ENCODE measurements at places on chromosomes 11 and 22.

GRCh38 chr11:127997594-127997993, 589.8 kb downstream of the ETS1 start:
- no peak for DNase-seq

DNA sequence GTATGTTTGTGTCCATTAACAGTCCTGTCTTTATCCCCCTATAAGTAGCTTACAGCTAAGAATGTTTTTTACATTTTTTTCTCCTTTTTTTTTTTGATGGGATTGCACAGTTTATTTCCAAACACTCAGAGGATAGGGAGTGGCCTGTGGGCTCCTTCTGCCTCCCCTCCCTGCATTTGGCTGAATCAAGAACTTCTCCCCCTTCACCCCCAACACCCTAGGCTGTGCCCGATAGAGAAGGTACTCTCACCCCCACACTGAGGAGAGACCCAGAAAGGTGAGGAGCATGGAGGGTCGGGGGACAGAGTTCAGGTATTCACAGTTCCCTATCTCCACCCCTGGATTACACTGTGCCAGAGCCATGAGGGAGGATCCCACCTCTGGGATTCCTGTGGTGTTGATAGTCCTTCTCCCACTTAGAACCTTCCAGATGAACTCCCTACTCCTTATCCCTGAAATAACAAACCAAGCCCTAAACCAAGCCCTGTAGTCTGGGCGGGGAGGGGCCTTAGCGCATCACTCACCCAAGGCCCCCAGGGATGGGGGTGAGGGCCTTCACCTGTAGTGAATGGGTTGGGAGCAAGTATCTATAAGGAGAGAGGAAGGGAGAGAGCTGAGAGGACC, 97.1 kb downstream of the ADAMTS15 start:
- no peak for DNase-seq

DNA sequence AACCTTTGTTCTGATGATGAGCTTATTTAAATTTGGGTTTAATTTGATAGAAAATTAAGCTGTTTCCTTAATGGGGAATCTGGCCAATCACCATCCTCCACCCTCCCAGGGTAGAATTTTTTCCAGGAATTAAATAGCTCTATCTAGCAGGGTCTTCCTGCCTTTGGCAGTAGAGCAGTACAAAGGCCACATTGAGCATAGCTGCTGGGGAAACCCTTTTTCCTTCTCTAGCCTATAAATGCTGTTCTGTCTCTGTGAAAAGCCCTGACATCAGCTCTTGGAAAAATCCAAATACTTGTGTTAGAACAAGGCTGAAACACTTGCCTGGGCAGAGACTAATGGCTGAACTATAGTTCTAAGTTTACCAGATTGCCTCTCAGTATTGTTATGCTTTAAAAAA, 55.1 kb downstream of the ARHGEF12 start:
- DNase-seq = no peak

- DNase-seq = no peak
Observed at GRCh38 chr11:120010775-120011174, 127.1 kb downstream of the TRIM29 start.

GRCh38 chr22:31179345-31179744, 19.4 kb downstream of the RNF185 start:
- no peak for DNase-seq

Measured in CD4-positive, alpha-beta memory T cell (primary cell).